ENCODE measurements at places on chromosomes 4 and X.
A peak's percentile ranks its signal among the peaks of the same experiment; 100 is the strongest.

DNA sequence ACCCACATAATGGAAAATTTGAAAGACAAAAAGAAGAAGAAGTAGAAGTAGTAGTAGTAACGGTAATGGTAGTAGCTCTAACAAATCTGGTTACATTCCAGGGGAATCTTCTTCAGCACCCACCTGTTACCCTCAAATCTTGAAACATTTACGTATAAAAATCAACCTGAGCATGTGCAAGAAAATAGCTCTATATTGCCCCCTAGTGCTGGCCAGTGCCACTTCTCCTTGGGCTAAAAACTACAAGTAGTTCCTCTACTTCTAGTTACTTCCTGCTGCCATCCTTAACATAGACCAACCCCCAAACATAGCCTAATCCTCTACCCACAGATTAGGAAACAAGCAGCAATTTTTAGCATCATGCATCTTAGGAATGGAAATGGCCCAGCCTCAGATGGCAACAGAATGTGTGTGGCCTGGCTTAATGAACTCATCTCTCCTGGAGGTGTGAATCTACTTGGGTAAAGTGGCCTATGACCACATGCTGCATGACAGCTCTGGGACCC is 3.1 kb downstream of the PDGFC start:
- no peak for DNase-seq

DNA sequence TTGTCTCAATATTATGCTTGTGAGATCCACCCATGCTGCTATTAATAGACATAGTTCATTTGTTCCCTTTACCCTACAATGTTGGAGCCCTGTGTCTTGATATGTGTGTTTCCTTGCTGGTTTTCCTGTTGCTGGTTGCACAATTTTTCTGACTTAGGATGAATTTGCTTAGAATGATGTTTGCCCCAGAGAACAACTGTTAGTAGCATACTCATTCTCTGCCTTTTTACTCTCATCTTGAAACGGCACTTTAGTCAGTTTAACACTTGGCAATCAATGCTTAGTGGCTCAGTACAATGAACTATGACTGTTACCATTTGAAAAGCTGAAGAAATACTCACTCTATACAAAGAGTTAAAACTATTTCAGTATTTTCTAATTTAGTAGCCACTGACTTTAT is 158.8 kb upstream of the NDST4 start:
- DNase-seq = no peak

DNA sequence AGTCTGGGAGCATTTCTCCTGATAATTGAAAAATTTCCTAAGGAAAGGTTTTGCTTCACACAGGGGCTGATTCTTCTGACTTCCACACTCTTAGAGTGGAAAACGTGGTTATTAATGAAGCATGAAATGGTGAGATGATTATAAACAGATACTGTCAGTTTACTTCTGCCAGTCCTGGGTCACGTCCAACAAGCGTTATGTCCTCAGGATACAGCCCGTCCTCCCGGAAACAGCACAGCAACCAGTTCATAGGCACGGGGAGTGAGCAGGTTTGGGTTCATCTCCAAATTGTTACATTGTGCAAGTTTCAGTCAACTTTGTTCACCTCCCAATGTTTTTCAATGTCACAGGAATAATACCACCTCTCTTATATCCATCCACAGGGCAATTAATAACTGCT is 98.8 kb downstream of the NPNT start:
- no peak for DNase-seq

GRCh38 chrX:10414862-10415261 is 205.5 kb downstream of the MID1 start:
- no peak for DNase-seq

DNA sequence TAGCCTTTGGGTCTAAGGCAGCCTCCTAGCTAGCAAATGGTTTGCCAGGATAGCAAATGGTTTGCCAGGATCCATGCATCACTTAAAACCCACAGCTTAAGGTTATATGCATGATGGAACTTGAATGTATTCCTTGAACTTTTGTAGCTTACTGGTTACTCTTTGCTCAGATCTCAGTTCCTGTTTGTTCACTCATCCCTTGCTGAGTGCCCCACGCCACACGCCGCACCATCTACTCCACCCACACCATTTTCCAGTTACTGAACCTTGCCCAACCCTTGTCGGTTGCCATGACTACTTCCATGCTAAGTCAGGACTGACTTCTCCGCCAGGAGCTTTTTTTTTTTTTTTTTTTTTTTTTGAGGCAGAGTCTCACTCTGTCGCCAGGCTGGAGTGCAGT is 29.5 kb upstream of the XIAP start:
- DNase-seq = peak; percentile 3

GRCh38 chr4:5928274-5928673 is 35.4 kb upstream of the CRMP1 start:
- DNase-seq = no peak

DNA sequence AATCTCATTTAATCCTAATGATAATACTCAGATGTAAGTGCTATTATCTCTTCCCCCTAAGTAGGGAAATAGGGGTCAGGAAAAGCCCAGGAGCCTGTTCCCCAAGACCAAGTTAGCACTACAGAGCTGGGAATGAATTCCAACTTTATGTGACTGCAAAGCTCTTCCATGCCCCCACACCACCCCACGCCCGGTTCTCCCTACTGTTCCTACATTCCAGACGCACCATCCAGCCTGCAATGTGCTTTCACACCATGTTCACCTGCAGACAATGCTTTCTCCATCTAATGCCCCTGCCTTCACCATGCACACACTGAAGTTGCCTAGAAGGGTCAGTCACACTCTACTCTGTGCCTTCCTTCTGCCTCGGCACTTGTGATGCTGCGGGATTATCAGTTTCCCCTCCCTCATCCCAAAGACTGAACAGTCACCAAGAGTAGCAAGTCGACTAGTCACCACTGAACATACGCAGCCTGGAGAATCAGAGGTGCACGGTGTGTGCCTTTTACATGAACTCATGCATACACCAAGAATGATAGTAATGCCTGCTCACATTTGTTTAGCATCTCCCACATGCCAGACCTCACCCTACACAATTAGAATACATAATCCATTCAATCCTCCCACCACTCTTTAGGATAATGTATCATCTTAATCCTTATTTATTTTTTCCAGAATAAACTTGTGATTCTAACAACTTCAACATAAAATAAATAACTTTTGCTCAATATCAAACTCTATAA is 14.2 kb downstream of the SORBS2 start:
- DNase-seq = no peak

DNA sequence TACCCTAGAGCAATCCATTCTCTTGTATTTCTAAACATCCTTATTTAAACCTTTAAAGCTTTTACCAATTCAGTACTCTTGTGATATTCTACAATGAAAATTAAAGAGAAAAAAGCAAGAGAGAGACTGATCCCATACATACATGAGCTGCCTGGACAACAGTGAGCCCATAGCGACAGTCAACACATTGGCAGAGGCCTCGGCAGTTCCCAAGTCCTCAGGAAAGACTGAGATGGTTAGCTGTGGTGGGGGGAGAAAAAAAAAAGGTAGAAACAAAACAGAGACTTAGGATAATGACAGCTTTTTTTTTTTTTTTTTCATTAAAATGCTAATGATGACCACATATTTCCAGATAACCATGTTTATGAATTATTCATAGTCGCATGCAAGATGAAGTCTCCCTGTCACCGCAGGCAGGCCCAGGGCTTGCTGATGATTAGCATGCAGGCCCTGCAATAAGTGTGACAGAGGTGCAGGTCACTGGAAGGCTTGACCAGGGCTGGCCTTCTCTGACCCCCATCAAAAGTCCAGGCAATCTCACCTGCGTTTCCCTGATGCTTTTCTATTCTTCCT is 148.8 kb downstream of the APBB2 start:
- no peak for DNase-seq

GRCh38 chr4:5809216-5809776 is 83.6 kb downstream of the CRMP1 start:
- DNase-seq = no peak

- DNase-seq = no peak
Observed at GRCh38 chr4:107999932-108000539, 10.3 kb downstream of the HADH start.

DNA sequence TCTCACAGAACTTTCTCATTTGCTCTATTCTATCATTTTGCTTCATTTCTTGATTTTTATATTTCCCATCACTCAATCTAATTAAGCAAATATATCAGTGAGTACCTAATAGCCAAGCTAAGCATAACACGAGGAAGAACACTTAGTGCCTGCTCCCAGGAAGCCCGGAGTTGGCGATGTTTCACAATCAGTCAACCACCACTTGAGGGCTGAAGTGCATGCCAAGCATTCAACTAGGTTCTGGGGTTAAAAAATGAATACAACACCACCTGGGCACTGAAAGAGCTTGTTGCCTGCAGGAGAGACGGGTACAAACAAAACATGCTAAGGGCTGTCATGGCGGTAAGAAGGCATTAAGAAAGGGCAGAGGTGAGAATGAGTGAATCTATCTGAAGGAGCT is 47.5 kb downstream of the UCHL1 start:
- no peak for DNase-seq

- no peak for DNase-seq
Observed at GRCh38 chr4:139660568-139661043, 5.0 kb upstream of the MGST2 start.

- DNase-seq = no peak
Observed at GRCh38 chr4:43763029-43763610, 685.5 kb downstream of the KCTD8 start.

GRCh38 chr4:124044867-124045266 is 648.3 kb downstream of the SPRY1 start:
- no peak for DNase-seq

- peak; percentile 94 for DNase-seq
Observed at GRCh38 chr4:6019316-6020263, 1.4 kb upstream of the C4orf50 start.

GRCh38 chr4:98261405-98262291 is 464 bp downstream of the RAP1GDS1 start:
- peak; percentile 76 for DNase-seq

DNA sequence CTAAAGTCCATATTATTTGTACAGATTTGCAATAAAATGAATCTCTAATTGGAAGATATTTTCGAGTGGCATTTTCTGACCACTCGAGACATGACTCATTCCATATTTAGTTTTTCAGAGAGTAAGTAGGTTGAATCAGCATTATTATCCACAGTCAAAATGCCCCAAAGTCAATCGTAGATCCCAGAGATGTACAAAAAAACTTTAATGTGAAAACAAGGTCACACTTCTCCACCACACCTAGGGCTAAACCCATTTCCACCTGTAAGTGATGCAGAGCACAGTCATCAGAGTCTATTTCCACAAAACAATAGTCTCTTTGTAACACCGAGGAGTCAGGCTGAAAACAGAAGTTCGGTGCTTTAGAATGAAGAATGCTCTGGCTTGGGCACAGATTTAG is 117.1 kb upstream of the TENM3 start:
- DNase-seq = no peak

DNA sequence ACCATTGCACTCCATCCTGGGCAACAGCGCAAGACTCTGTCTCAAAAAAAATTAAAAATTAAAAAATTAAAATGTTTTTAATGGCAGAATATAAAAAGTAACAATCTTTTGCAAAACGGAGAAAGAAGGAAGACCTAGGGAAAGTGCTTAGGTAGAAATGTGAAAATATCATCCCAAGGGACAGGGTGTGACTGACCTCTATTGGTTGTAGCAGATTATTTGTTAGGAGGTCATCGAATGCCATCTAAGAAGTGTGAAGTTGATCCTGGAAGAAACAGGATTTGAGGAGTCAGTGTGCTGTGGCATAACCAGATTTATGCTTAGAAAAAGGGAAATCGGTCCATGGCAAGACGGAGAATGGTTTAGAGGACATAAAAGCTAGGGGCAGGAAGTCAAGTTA is 18.1 kb upstream of the C4orf36 start:
- no peak for DNase-seq

DNA sequence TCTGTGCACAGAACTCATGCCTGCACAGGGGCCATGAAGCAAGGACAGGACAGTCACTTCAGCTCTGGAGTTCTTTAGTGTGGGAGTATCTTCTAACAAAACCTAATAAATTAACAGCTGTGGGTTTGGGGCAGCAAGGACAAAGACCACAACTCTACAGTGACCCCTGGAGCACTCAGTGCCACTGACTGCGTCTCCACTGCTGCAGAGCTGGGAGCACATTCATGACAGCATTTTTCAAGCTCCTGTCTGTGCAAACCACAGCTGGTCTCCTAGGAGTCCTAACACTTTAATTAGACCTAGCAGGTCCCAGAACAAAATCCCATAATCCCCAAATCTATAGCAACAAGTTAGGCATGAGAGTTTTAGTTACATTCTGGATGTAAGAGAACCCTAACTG is 76.5 kb downstream of the RTL9 start:
- no peak for DNase-seq

GRCh38 chrX:41033299-41033698 is 51.9 kb upstream of the USP9X start:
- no peak for DNase-seq

GRCh38 chrX:87846956-87847355 is 329.4 kb downstream of the KLHL4 start:
- DNase-seq = no peak

DNA sequence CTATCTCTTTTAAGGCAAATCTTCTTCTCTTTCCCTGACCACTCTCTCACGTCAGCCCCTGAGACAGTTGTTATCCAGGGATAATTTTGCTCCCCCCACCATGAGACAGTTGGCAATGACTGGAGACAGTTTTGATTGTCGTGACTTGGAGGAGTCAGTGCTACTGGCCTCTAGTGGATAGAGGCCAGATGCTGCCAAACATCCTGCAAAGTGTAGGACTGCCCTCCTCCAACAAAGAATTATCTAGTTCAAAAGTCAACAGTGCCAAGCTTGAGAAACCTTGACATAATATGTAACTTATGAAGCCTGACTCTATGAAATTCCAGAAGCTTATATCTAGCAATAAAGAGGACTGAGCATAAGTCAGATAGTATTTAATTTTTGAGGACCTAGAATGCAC is 502.1 kb upstream of the IGFBP7 start:
- no peak for DNase-seq

DNA sequence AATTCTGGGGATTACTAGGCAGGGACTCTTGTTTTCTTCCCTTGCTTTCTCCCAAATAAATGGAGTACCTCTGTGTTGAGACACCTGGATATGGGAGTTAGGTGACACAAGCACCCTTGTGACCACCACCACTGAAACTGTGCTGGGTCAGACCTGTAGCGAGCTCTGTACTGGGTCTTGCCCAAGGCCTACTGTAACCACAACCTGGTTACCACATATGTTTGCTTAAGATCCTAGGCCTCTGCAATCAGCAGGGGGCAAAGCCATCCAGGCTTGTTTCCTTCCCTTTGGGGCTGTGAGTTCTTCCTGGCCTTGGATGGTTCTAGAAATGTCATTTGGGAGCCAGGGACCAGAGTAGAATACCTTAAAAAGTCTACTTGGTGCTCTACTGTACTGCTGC is 49.4 kb downstream of the LPAR4 start:
- DNase-seq = no peak

- no peak for DNase-seq
Observed at GRCh38 chrX:135707880-135708279, 5.6 kb upstream of the CT45A1 start.

Measured in spinal cord (tissue), 10 donors.